ENCODE measurements at places on chromosomes 2 and 18.
A peak's percentile ranks its signal among the peaks of the same experiment; 100 is the strongest.

- DNase-seq: no peak
Observed at GRCh38 chr2:237874585-237875161, 15.2 kb downstream of the RAMP1 start.

DNA sequence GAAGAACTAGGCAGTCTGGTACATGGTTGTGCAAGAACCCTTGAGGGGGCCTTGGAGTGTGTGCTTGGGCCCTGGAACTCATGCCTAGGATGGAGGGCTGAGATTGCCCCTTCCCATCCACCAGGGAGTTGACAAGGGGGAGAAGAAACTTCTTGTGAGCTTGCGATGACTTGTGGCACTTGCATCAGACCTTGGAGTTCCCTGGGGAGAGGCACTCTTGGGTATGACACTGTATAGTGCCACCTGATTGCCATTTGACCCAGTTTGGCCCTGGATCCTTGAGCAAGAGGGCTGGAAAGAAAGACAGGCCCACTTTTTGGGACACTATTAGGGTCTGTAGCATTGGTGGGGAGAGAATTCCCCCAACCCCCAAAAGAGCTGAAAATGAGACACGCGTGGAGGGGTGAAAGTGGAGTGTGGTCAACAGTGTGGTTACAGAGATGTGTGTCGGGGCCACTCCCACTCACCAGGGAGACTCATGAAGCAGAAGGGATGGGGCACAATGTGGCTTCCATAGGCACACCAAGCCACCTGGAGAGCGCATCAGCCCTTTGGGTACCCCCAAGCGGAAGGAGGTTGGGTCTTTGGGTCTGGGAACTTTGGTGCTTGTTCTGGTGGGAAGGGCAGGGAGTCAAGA is 101.3 kb downstream of the MSH2 start:
- no peak for DNase-seq

DNA sequence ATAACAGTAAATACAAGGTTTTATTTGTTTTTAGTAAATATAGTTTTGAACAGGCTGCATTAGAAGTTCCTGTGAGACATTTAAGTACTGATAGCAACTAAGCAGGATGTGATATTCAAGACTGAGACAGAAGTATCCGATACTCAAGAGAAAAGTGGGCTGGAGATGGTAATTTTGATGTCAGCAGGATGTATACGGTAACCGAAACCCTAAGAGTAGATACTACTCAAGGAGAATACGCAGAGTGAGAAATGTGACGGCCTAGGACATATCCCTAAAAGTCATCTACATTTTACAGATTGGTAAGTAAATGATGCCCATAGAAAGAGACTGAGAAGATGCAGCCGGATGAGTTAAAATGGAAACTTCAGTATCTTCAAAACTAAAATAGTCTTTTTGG is 115.4 kb downstream of the GORASP2 start:
- no peak for DNase-seq

DNA sequence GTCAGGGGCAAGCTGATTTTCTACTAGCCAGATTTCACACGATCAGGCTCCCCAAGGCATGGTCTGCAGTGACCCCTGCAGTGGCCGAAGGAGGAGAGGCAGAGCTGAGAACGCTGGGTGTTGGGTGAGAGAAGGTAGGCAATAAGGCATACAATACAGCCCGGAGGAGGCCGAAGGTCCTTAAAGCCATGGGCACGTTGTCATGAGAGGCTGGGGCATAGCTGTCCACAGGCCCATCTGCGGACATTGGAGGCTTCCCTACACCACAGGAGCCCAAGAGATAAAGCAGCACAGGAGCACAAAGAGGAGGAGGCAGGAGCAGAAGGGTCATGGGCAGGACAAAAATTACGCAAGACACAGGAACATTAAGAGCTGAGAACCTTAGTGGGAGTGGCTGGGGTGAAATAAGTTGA is 16.7 kb upstream of the BZW1 start:
- DNase-seq: no peak

DNA sequence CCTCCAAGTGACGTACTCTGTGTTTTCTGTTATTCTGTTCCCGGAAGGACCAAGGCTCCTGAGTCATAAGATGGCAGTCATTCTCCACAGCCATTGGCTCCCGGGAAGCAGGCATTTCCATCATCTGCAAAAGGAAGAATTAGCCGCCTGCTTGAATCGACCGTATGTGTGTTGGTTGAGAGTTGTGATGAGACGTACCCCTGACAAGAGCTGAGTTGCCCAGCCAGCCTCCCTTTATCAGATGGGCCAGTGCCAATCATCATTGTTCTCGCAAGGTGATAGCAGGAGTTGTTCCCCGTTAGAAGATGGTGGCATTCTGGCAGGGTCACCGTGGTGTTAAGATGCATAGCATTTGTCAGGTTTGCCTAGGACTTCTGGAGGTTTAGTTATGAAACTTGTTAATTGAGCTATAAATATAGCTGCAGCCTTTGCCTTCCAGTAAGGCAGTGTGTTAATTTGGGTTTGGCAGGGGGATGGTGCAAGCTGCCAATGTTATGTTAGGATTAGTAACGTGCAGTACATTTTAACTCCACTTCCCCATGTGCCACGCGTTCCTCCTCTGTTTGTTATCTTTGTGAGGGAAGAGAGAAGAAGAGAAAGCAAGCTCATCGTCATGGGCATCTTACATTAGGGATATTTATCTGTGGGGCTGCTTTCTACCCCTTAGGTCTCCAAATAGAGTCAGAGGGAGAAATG is 652.7 kb upstream of the FANCL start:
- DNase-seq: no peak

GRCh38 chr2:33494155-33494779 is 17.8 kb downstream of the RASGRP3 start:
- no peak for DNase-seq

GRCh38 chr2:51335087-51336058 is 303.4 kb upstream of the NRXN1 start:
- DNase-seq: no peak

DNA sequence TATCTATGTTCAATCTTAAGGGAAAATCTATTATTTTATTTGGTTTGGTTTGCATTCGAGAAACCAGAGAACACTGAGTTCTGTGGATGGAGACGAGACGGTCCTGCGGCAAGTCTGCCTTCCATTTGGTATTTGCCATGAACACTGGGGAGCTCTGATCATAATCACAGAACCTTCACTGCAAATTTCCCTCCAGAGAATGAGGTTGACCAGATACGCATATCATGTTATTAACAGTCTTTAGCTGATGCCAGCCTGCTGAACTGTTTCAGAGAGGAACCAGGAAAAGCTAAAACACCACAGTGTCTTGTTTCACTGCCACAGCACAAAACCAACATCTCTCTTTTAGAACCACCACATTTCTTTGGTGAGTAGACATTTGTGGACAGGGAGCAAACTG is 269.4 kb upstream of the AGAP1 start:
- DNase-seq: no peak

DNA sequence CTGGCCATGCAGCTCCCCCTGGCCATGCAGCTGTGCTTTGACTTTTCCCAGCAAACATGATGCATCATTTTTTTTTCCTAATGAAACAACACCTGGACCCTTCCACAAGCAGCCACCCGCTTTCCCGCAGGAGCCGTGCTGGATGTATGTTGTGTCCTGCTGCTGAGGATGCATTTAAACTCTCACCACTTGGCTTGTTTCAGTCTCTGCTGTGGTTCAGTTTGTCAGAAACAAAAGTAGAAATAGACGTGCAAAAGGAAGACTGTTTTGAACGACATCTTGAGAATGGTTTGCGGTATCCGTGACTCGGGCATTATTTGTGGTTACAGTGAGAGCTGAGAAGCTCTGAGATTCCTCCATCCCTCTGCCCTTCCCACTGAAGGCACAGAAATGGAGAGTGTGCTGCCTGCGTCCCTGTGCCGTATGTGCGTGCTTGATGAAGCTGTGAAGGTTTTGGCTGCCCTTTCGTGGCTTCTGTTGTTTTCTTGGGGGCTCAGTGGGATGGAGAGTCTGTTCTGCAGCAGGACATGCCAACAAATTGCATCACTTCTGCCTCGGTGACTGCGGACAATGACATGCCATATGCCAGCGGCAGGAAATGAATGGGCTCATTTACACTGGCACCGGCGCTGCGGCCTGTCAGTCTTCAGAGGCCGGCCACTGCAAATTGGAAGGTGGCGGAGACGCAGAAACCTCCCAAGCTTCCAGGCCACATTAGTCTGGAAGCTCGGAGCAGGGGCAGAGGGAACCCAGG is 417.7 kb upstream of the SALL3 start:
- no peak for DNase-seq

DNA sequence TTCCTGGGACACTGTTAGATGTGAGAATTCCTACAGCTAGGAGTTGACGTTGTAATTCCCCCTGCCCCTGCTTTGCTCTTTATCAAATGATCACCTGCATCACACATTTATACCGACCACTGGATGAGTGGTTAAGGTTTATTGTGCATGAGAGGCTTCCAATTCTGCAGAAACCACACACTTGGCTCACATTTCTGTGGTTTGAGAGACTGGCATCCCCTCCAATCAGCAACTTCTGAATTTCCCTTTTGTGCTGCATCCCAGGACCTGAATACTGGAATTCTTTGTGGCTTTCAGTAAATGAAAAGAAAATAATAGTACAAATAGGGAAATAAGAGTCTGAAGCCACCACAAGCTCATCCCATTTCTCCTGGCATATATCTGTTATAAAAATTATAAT is 628.7 kb upstream of the PIK3C3 start:
- DNase-seq: no peak

GRCh38 chr2:241129086-241129871 is 20.0 kb downstream of the PASK start:
- no peak for DNase-seq

- no peak for DNase-seq
Observed at GRCh38 chr18:79511271-79511670, 115.5 kb downstream of the NFATC1 start.

DNA sequence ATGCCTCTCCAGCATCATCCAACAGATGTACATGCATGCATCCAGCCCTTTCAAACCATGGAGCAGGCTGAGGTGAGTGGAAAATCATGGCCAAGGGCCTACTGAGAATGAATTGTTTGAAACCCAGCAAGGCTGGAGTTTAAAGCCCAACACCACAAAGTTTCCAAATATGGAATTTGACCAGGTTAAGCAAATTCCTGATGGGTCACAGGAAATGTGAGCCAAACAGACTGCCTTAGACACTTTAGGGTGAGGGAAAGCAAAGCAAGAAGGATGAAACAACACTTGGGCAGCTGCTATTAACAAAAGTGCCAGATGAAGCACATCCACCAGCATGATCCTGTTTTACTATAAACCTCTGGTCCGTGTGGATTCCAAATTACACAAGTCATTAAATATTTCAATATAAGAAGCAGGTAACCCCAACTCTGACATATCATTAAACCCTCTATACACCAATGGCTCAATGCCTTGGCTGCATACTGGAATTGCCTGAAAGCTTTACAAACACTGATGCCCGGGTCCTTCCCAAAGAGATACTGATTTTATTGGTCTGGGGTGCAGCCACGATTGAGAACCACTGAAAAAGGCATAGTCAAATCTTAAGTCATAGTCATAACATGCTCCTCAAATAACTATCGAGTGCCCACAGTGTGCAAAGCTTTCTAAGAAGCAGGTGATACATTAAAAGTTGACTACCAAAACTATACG is 9.1 kb downstream of the KLF7 start:
- no peak for DNase-seq

DNA sequence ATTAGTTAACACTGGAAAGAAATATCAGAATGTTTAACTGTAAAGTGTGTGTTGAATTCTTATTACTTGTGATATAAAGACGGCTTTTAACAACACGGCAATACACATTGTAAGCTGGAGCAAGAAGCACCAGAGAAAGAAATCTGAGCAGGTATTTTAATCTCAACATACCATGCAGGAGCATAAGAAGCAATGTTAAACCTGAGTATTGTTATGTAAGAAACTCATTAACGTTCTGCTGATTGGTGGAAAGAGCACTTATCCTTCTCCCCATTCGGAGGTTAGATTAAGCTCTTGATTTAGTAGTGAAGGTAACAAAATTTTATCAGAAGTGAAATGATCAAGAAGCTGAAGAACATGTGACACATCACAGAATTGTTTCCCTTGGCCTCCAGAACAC is 107.4 kb downstream of the EPC2 start:
- no peak for DNase-seq

DNA sequence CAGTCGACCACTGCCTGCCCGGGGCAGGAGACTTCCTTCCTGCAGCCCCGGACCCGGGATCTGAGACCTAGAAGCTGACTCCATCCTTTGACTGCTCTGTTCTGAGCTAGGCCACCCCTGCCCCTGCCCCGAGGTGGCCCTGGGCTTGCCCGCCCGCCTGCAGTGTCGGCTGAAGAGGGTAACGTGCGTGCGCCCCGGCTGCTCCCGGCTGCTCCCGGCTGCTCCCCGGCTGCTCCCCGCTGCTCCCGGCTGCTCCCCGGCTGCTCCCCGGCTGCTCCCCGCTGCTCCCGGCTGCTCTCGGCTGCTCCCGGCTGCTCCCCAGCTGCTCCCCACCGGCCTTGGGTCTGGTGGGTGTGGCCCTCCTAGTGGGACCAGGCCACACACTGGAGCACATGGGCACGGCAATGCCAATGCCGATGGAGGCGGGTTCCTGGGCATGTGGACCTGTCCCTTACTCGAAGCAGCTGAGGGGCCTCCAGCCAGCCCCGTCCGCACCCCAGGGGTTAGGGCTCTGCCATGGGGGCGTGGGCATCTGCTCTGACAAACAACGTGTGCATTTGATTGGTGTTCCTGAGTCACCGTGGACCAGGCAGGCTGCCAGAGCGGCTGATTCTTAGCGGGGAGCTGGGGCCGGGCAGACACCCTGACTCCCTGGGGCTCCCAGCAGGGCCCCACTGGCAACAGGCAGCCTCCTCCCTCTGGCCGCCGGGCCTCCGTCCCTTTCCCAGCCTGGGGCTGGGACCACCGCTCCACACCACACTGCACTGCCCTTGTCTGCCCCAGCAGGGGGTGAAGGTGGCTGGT is 2.0 kb upstream of the GAL3ST2 start:
- no peak for DNase-seq

- DNase-seq: peak; percentile 7
Observed at GRCh38 chr2:65901756-65902155, 469.4 kb upstream of the SPRED2 start.

DNA sequence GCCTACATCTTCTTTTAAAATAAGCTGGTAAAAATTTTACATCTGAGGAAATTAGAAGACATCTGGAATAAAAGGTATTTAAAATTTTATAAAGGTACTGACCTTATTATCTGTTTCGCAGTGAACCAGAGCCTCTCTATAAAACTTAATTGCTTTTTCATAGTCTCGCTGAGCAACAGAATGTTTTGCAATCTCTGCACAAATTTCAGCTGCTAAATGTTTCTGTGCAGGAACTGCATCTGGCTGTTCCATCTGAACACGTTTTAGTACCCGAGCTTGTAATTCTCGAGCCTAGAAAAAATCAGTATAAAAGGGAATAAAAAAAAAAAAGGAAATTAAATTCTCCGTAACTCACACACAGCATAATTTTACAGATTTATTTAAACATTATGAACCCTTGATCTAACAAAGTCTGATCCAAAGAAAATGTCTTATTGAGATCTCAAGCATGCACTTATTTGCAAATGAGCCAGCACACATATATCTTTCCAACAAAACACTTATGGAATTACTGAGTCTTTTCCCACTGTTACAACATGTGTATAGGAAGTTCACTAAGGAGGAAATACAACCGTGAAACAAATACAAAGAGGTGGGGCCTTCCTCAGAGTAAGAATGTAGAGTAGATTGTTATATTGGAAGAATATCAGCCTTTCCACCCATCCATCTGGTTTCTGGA is 51.8 kb downstream of the TTC21B start:
- no peak for DNase-seq

All from GF-D8 (cell line).